Stimulated activated CD4-positive, alpha-beta T cell treated with anti-CD3 and anti-CD28 coated beads, Interleukin-12 subunit alpha, Interleukin-12 subunit beta, amount 100 ng/mL, for 4 hours (primary cell): ENCODE measurements at places on chromosomes 6 and 20.

- DNase-seq: no peak
These were observed 179.5 kb upstream of the AKAP12 start for GRCh38 chr6:151060096-151060765.

GRCh38 chr6:5998236-5998635, 8.5 kb downstream of the NRN1 start:
- no peak for DNase-seq

GRCh38 chr6:42341771-42342553, 109.8 kb downstream of the TRERF1 start:
- DNase-seq: no peak

GRCh38 chr6:90413867-90414266, 117.2 kb upstream of the BACH2 start:
- peak; percentile 70 for DNase-seq

DNA sequence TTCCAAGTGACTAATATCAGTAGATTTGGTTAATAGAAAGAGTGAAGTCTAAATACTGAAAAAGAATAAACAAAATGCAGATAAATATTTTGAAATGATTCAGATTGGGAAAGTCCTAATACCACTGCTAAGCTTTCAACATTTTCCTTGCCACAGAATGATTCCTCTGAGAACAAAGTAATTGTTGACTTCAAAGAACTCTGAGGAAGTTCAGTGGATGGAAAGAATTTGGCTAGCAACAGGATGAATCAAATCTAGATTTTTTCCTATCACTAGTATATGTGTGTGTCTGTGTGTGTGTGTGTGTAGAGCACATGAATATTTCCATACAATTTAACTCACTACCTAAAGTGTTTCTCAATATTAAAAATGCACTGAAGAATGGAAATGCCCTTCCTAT, 107.9 kb upstream of the PREP start:
- no peak for DNase-seq

GRCh38 chr20:53274365-53274764, 302.2 kb downstream of the TSHZ2 start:
- DNase-seq: no peak

- no peak for DNase-seq
These were observed 47.8 kb downstream of the SHLD1 start for GRCh38 chr20:5797843-5798462.

DNA sequence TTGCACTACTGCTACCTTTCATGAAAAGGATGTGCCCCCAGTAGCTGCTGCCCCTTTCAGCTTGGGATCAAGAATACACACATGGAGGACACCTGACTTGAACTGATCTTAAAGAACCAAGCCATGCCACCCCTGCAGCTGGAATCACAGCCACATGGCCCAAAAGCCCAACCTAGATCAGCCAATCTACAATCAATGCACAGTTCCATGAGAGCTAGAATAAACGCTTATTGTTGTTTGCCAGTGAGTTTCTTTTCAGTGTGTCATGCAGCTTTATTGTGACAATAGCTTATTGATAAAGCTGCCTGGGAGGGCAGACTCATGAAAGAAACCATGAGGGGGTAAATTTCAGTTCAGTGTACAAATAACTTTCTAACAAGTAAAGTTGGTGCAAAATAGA, 397.7 kb downstream of the PTPRT start:
- no peak for DNase-seq

- DNase-seq: no peak
These were observed 86.3 kb downstream of the DACT2 start for GRCh38 chr6:168232989-168233874.

DNA sequence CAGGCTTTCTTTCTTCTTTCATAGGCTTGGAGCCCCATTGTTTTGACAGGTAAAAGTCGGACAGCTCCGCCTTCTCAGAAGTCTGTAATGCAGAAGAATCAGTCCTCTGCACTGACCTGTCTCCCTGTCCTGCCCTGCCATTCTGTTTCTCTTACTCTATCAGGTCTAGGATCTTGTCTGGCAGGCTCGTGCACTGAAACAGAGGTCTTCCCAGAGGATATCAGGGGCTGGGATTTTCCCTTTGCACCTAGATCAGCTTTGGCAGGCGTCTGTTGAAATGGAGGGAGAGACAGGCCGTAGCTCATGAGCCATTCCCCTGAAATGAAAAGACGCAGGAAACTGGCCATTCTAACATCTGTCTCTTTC, 25.0 kb downstream of the KIF3B start:
- no peak for DNase-seq

DNA sequence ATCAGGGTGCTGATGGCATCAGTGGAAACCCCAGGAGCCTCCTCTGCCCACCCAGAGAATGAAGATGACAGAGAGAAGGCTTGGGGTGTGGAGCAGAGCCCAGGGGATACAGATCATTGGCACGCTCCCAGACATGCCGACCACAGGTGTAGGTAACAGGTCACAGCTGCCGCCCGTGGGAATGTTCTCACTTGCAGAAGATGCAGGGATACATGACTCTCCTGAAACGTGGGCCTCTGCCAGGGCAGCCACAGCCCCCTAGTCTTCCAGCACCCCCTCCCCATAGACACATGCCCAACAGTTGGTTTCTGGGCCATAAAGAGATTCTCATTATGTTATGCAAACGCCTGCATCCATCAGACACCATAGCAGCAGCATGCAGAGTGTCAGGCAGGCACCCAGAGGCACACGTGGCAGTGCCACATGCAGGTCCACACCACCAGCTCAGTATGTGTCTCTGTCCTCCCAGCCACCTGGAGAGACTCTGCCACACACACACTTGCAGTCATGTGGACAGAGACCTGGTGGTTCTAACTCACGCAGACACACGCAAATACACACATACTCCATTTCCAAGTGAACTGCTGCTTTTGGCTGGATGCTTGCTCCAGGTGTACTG, 45.5 kb downstream of the LRFN2 start:
- no peak for DNase-seq

- DNase-seq: no peak
These were observed 22.1 kb upstream of the TRDN start for GRCh38 chr6:123658848-123659247.

- no peak for DNase-seq
These were observed 258.7 kb upstream of the ID4 start for GRCh38 chr6:19578481-19578880.

DNA sequence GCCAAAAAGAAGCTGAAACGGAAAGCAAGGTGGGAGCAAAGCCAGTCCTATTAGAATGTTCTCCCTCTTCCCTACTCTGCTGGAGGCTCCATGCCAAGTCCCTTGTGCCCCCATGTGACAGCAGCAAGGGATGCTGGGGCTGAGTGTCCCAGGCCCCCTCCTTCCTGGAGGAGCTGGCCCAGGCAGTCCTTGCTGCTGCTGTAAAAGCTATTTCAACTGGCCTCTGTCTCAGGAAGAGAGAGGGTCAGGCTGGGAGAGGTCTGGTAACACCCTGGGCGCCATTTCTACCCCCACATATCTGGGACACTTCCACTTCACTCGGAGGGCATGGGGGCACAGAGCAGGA, 25.0 kb downstream of the TTBK1 start:
- no peak for DNase-seq
